Motor neuron (in vitro differentiated cells): ENCODE measurements at places on chromosomes 13 and 19. TPM values are rescaled to one million over a fixed set of nuclear protein-coding genes. Genes with fewer than 3 reads are reported as not detected.
A peak's percentile ranks its signal among the peaks of the same experiment; 100 is the strongest.

GRCh38 chr13:40963927-40964326, 55.2 kb downstream of the ELF1 start:
- no peak for ATAC-seq

DNA sequence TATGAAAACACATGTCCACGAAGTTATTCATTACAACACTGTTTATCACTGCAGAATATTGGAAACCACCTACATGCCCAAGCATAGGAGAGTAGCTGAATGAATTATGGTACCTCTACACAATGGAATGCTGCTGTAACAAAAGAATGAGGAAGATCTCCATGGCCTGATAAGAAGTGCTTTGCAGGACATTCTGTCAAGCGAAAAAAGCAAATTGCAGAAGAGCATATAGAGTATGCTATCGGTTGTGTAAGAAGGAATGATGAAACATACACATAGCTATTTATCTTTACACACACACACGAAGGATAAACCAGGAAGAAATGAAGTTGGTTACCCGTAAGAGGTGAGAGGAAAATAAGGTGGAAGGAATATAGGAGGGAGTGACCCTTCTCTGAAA, 37.5 kb upstream of the CEACAM20 start:
- no peak for ATAC-seq

WDR87 gene
- total RNA-seq, result 0.14 and 0.26 TPM in 2 replicates

ONECUT3 gene
- 0.85 and 0.87 TPM in 2 replicates for total RNA-seq

CYP2F1 gene
- 0.92 and 1.1 TPM in 2 replicates for total RNA-seq

DNA sequence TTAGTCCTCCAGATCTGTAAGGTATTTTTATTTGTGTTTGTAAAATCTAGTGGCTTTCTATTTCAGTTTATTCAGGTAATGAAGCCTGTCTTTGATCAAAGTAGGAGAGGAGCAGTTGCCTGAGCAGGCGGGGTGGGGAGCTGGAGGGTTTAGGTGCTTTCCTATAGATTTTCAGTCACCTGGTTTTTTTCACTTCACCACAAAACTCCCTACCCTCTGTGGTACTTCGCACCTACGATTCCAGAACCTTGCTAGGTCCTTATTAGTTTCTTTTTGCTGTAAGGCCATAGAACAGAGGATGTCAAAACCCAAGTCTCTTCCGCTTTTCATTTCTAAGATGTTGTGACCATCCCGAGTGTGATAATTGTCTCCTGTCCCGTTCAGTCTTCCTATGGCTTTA, 26.6 kb downstream of the SLAIN1 start:
- ATAC-seq, result no peak

DNA sequence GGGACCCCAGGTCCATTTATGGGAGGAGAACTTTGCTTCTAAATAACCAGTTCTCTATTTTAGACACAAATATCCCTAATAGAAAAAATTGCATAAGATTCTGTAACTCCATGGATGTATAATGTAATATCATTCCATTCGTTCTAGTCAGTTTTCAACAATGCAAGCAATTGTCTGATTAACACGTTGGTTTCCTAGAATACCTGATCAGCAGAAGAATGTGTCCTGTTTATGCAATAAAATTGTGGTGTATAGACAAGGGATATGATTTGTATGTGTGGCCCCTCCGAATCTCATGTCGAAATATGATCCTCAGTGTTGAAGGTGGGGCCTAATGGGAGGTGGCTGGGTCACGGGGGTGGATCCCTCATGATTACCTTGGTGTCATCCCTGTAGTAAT, 62.1 kb downstream of the RUBCNL start:
- no peak for ATAC-seq

LILRB1 gene
- 0.36 TPM in 1 of 2 replicates, not detected in the other for total RNA-seq

DNA sequence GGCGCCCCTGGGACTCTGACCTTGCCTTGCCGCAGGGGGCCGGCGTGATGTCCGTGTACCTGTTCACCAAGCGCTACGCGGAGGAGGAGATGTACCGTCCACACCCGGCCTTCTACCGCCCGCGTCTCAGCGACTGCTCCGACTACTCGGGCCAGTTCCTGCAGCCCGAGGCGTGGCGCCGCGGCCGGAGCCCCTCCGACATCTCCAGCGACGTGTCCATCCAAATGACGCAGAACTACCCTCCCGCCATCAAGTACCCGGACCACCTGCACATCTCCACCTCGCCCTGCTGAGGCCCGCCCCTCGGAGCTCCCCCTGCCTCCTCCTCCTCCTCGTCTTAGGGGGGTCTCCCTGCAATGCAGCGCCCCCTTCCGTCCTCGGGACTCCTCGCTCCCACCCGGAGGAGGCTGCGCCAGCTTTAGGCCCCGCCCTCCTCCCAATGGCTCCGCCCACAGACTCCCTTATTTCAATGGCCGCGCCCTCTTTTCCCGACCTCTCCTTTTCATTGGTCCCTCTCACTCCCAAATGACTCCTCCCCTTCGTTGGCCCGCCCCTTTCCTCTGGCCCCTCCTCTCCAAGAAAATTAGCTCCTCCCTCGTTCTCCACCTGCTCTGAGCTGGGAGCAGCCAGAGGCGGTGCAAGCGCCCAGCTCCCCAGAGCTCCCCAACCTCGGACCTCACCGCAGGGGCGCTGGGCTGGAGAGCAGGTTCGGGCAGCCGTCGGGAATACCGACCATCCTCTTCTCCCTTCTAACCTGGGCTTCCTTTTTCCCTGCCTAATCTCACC, 20.5 kb upstream of the CACNG8 start:
- peak; percentile 71 for ATAC-seq

- ATAC-seq, result no peak
Measured at GRCh38 chr13:42649141-42649540, 75.2 kb downstream of the TNFSF11 start.

GRCh38 chr19:35009424-35010415, 9.6 kb downstream of the GRAMD1A start:
- ATAC-seq, result no peak

DNA sequence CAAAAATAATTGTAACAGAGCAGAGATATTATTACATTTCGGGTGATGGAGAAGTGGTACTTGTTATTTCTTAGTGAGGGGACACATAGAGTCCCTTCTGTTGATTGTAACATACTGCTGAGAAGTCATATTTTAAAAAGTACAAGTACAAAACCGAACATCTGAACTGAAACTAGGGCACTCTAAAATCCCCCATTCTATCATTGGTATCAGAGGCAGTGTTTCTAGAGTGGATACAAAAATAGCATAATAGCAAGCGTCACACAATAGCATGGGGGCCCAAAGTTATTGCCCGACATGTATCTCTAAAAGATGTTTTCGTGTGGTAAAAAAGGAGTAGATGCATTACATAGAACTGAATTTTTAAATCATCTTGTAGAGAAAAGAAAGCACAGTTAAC, 502.1 kb upstream of the SLC10A2 start:
- ATAC-seq, result no peak

DNA sequence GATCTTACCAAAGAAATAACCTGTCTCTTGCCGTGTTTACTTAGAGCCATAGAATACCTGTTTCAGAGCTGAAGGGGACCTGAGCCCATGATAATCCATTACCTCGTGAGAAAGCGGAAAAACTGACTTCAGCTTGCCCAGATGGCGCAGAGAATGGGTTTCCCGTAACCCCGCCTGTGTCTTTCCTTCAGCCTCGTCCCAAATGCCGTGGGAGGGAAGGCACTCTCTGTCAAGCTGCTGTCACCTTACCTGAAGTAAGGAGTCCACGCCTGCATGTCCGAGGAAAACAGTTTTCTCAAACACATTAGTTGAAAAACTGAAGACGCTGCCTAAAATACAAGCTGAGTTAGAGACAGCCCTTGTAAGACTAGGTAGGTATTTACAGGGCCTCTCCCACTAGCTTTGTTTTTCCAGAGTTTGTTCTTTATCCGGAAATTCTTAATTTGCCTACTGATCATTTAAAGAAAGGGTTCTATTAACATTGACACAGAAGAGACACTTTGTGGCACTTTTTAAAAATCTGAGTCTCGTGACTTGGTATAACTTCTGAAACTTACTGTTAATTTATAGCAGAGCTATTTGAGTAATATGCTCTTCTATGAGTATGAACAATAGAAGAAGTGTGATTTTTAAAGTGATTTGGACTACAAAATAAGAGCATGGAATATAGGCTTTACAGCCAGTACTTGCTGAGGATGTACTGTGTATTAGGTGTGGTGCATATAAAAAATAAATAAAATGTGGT, 1.3 kb upstream of the INTS6 start:
- ATAC-seq, result no peak

DNA sequence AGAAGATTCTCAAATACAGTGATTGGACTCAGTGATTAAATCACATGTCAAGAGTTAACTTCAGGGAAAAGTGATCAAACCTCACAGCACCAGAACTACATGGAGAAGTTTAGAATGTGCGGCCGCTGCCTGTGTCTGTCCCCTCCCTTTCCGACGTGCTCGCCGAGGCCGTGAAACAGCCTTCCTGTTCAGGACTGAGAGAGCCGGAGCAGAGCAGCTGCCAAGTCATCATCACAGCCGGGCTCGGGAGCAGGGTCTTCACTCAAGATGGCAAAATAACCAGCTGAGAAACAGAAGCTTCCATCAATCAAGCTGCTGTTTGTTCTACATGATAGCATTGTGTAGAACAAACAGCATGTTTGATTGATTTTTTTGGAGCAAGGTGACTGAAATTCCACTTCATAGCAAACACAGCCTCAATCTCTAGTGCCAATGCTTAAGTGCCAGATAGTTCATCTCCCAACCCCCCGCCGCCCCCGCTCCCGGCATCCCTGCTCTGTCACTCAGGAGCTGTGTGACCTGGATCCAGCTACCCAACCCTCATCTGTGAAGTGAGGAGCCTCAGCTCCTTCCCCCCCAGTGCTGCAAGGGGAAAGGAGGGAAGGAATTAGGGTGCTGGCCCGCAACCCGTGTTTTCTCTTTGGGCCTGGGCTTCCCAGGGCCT, 70.6 kb downstream of the HSPH1 start:
- peak; percentile 79 for ATAC-seq

GRCh38 chr19:50718255-50719118, 1.1 kb downstream of the SHANK1 start:
- peak; percentile 43 for ATAC-seq

DNA sequence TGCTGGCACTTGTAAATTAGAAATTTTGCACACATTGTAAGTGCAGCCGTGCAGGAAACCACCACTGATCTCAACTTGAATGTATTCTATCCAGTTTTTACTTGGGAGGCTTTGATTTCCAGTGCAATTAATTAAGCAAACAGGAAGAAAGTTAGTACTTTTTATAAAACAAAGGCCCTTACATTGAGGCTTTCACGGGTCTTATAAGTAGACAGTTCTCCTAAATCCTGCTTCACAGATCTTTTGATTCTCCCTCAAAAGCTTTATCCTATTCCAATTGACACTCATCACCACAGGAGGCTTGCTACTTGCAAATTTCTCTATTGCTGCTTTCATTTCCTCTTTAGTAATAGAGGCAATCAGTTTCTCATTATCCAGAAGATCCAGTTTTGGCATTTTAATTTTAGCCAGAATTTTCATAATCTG, 90.1 kb downstream of the ERCC5 start:
- ATAC-seq, result no peak

POLR2I gene
- total RNA-seq, result 89.3 and 113 TPM in 2 replicates

DACT3 gene
- total RNA-seq, result 13.1 and 14.6 TPM in 2 replicates

DNA sequence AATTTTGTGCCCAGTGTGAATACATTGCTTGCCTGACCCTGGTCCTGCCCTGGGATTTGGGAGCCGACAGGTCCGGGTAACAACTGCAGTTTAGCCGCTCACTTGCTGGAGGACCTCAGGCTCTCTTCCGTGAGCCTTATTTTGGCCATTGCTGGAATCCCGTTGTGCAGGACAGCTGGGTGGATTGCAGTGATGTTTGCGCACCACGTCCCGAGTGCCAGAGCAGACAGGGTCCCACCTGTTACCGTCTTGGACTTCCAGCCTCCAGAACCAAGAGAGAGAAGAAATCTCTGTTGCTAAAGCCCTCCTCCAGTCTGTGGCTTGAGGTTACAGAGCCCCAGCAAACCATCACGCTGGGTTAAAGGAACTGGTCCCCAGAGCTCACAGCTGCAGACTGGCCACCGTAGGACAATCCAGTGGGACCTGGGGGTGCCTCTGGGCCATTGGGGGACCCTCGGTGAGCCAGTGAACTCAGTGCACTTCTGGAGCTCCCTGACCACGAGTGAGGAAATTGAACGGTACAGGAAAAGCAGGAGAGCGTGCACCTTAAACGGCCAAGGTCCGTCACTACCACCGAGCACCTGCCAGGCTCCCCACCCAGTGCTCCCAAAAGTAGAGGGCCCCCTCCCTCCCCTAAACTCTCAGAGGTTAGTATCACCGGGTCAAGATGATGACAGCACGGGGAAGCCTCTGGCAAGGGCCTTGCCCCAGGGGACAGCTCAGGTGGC, 92.9 kb downstream of the GNG7 start:
- ATAC-seq, result no peak

DNA sequence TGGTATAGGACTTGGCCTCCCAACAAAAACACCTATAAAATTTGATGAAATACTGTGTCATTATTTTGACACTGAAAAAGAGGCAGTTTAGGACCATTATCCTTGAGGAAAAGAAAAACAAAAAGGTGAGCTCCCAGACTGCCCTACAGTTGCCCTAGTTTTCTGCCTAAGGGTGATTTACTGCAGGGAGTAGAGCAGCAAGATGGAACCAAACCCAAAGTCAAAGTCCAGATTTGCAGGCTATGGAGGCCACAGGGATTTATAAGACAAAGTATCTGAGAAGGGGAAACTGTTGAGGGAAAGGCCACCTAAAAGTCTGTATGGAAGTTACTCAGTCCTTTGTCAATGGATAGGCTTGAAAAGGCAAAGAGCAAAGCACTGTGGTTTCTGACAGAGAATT, 112.4 kb upstream of the TRPC4 start:
- no peak for ATAC-seq

GRCh38 chr19:13652810-13653590, 111.3 kb upstream of the MRI1 start:
- ATAC-seq, result no peak

DNA sequence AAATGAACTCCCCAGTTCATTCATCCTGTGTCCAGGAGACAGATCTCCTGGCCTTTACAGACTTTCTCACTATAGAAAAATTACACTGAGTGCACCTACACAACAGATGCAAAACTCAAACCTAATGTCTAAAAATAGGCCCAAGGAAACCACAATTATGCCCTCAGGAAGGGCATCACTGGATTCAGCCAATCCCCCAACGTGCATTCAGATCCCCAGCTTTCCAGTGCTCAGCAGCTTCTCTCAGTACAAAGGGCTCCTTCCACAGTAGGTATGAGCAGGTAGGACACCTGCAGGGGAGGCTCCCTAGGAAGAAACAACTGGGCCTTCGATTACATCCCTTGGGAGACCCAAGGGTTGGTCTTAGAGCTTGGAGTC, 2.1 kb downstream of the ZNF709 start:
- no peak for ATAC-seq

GRCh38 chr19:10316229-10317044, 622 bp upstream of the FDX2 start:
- peak; percentile 23 for ATAC-seq

DNA sequence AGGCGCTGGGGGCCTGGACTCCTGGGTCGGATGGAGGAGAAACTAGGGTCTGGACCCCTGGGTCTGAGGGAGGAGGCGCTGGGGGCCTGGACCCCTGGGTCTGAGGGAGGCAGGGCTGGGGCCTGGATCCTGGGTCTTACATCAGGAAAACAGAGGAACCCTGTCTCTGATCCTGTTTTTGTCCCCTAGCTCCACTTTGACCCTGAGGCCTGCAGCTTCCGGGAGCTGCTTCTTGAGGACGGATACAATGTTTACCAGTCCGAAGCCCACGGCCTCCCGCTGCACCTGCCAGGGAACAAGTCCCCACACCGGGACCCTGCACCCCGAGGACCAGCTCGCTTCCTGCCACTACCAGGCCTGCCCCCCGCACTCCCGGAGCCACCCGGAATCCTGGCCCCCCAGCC, 2.4 kb downstream of the FGF21 start:
- no peak for ATAC-seq

ZNF865 gene
- total RNA-seq, result 5.5 and 6.9 TPM in 2 replicates

GRCh38 chr19:40444825-40445312, 734 bp upstream of the SERTAD3 start:
- no peak for ATAC-seq

GRCh38 chr19:55673465-55673864, 1.6 kb upstream of the EPN1 start:
- no peak for ATAC-seq
